RPMI8226 (cell line): ENCODE measurements at places on chromosomes 4 and X.

DNA sequence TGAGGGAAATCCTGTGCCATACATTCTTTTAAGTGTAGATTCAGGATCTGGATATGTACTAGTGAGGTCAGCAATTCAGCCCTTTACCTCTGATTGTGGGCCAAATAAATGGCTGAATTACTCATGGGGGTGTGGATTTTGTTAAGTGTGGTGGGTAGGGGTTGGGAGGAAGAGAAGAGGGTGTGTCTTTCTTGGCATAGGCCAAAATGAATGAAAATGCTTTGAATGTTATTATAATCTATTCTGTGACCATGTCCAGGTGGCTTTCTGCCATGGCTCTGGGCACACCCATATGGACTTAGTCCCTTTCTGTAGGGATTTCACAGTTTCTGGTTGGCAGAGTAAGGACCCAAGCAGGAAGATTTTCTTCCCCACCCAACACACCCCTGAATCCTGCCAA is 244.3 kb downstream of the CBR4 start:
- no peak for DNase-seq

GRCh38 chrX:68666580-68666979 is 19.1 kb downstream of the STARD8 start:
- DNase-seq: no peak

DNA sequence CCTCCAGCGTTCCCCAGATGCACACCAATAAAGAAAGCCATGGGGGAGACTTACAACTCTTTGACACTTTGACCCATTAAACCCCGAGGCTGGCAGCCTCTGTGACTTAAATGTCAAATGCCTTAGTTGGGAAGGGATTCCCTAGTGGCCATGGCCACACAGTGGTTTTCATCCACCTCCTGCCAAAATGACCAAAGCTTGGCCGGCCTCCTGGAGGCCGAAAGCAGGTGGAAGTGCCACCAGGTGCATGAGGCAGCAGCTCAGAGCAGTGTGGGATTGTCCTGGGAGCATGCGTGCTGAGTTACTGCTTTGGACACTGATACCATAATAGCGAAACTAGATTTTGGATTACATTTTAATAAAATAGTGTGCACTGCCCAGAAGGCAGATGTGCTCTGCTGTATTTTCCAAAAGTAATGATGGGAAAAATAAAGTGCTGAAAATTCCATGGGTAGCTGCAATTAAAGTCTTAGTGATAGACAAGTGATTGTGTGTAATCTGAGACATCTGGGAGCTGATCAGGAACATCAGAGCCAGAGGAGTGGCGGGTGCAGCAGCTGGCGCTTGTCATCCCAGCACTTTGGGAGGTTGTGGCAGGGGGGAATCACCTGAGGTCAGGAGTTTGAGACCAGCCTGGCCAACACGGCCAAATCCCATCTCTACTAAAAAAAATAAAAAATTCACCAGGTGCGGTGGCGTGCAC is 39.8 kb upstream of the TADA2B start:
- DNase-seq: no peak

GRCh38 chr4:79467246-79467932 is 59.4 kb upstream of the GK2 start:
- no peak for DNase-seq

GRCh38 chr4:185524888-185525863 is 10.1 kb downstream of the PDLIM3 start:
- no peak for DNase-seq

- no peak for DNase-seq
Observed at GRCh38 chr4:71814433-71814832, 30.6 kb upstream of the GC start.

DNA sequence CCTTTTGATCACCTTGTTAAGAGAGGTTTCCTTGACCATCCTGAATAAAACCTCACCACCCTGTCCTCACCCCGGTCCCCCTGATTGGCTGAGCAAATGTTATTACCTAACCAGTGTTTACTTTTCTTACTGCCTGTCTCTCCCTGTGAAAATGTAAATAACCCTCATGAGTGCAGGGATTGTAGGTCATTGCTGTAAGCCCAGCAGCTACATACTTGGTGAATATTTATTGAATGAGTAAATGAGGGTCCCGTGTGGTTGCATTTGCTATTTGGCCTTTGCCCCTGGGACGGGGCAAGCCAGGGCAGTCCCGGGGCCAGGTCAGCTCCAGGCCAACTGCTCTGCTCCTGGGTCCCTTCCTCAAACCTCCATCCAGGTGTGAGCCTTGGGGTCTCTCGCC is 55.5 kb upstream of the CLCN4 start:
- DNase-seq: no peak

DNA sequence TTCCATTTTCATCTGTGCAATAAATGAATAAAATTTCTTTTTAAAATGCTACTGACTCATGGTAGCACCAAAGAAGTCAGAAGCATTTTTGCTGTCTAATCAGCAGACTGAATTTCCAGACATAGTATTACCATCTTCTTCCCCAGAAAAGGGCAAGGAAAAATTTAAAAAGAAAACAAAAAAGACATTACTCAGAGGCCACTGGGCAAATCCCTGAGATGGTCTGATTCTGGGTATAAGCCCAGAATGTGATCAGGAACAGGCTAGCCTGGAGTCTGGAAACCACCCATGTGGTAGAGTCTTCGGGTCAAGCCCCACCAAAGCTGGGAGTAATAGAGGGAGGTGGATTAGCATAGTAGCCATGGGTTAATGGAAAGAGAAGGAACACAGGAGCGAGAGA is 342.8 kb downstream of the FBXW7 start:
- DNase-seq: no peak

DNA sequence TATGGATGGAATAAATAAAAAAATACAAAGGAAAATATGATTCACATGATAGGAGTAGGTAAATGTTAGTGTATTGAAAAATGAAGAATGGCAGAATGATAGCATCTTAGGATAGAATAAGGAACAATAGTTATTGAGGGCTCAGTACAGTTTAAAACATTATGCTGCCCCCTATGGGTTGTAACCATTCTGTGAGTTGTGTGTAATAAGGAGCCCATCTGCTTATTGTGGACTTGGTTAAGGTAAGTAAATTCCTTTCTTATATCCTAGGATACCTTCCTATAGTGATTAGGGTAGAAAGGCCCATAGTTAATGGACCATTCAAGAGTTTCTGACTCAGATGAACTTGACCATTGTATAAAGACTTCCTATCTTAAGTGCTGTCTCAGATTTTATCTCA is 195.8 kb downstream of the PDHA2 start:
- no peak for DNase-seq

DNA sequence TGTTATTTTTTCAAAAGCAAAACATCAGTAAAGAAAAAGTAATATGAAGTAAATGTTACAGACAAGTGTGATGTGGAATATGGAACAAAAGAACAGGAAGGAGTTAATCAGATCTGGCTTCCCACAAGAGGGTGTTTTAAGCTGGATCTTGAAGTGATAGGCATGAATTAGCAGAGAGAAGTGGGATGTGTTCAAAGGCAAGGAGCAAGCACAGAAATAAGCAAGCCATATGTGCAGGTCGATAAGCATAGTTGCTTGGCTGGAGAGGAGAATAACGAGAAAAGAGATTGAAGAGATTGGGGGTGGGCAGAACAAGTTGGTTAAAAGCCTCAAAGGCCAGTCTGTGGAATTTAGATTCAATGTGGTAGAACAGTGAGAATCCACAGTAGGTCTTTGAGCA is 60.9 kb upstream of the PRPS1 start:
- no peak for DNase-seq

- no peak for DNase-seq
Observed at GRCh38 chr4:143431526-143432257, 81.8 kb upstream of the SMARCA5 start.

- DNase-seq: peak; percentile 55
Observed at GRCh38 chrX:11426712-11427452, 133.7 kb downstream of the AMELX start.

DNA sequence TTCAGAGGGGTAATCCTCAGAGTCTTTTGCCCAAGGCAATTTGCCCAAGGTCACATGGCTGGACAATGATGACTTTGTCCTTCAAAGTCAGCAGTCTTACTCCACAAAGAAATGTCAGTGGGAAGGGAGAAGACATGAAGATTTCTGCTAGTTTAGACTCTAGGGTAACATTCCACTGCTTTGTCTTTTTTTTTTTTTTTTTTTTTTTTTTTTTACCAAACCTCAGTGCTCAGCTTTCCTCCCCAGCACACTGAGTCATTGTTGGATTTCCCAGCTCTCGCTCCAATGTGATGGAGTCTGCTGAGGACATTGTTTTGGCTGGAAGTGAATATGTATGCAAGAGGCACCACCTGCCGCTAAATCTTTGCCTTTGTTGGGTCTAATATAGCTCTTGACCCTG is 7.2 kb upstream of the C1QTNF7 start:
- DNase-seq: no peak

- no peak for DNase-seq
Observed at GRCh38 chrX:9765072-9765736, 443 bp downstream of the GPR143 start.

GRCh38 chrX:71106427-71106826 is at the start of gene CXorf65:
CXorf65 (minus strand) TSS chrX:71106740; CDS start chrX:71106556, 184 bp downstream.
- DNase-seq: no peak

DNA sequence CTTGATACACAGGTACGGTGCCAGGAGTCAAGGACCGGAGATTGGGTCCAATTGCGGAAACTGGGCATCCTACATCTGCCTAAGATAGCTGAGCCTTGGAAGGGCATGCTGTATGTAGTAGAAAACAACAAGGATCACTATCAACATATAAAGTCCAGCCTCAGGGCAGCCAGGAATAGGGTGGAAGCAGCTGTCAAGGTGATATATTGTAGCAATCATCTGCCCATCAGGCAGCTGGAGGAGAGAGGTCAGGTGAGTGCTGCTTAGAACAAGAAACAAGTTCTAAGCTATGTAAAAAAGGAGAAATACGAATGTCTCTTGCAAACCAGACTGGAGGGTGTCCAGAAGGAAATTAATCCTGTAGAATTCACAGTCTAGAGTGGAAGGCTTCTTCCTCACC is 34.8 kb downstream of the KCNE5 start:
- DNase-seq: no peak

DNA sequence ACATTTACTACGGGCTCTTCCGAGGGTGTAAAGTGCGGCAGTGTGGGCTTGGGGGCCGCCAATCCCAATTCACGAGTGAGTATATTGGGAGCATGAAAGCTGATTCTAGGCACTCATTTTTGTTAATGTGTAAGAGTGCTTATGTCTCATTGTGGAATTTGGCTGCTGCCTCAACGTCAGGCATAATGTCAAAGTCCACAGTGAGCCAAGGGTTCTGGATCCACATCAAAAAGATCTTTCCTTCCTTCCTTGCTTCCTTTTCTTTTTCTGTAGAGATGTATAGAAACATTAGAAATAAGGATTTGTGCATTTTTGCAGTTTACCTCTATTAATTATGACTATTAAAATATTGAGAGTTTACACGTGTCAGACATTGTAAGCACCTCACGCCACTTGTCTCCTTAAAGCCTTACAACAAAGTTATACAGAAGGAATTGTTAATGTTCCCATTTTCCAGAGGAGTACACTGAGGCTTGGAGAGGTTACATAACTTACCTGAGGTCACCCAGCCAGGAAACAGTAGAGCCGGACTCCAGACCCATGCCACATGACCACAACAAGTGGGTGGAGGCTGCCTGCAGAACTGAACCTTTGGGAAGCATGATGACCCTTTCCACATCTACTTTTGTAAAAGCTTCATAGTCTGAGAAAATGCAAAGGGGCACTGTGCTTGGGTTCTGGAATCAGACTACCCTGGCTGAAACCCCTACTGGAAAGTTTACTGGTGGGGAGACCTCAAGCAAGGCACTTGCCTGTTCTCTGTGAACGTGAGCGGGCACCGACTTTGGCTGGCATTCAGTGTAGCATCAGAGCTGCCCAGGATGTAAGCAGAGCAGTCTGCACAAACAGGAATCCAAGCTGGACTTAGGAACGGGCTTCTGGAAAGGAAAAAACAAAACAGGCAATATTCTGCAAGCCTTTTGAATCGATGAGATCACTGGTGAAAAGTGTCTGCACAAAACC is 761 bp downstream of the CLRN2 start:
- no peak for DNase-seq
